HS-5 (cell line): ENCODE measurements at places on chromosomes 11 and 22.

DNA sequence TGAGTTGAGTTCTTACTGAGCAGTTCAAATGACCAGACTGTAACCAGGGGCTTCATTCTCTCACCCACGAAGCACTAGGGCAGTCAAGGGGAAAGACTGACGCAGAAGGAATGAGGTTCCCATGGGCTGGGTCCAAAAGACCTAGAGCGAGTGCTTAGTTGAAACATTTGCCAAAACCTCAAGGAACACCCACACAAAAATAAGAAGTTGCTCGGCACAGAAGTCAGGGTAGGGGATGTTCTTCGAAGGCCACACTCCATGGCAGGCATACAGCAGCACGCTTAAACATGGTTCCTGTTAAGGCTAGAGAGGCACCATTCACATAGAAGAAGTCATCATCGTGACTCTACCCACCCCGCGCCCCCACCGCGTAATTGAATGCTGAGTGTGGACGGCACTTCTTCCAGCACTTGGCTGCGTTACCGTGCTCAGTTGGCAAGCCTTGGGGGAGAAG is 52.9 kb downstream of the TIMP3 start:
- DNase-seq: no peak

DNA sequence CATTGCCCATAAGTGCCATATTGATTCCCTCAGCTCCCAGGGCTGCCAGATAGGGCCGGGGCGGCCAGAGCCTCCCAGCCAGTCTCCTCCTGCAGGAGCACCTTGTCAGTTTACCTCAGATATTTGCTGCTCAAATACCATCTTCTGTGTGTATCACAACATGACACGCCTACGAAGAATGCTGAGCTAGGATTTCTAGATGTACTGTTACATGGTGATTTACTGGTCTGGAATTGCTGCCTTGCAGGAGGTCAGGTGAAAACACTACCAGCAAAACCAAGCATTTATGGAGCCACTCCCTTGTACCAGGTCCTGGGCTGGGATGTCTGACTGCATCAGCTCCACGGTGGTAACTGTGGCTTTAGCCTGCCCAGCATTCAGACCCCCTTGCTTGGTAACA is 11.8 kb downstream of the MICAL3 start:
- DNase-seq: peak; percentile 56

GRCh38 chr11:92048415-92048814 is 176.2 kb upstream of the FAT3 start:
- DNase-seq: no peak

- no peak for DNase-seq
These were observed 1.6 kb upstream of the SYCE3 start for GRCh38 chr22:50564289-50564688.

GRCh38 chr22:38080850-38081635 is 2.9 kb downstream of the SLC16A8 start:
- peak; percentile 23 for DNase-seq

DNA sequence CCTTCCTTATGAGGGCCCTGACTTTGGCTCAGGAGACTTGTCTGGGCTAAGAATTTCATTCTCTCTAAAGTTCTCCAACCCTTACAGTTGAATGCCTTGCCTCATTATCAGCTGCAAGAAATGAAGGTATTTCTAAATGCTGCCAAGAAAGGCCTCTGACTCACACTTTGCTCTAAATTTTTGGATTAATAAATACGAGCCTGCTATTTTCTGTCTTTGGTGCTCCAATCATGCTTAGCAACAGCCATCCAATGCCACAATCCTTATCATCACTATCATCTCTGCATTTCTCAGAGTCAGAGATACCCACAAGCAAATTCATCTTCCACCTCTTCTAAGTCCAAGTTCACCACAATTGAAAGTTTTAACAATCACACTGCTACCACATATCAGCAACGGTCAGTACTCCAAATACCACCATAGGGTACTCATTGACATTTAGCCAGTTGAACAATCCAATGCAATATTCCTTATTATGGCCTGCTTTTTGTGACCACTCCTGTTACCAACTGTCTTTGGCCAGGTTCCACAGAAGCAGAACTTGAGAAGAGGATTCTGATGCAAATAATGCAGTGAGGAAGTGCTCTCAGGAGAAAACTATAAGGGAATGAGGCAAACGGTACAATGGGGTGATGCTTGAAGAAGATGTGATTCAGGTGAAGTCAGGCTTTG is 5.7 kb downstream of the PATE2 start:
- peak; percentile 16 for DNase-seq

DNA sequence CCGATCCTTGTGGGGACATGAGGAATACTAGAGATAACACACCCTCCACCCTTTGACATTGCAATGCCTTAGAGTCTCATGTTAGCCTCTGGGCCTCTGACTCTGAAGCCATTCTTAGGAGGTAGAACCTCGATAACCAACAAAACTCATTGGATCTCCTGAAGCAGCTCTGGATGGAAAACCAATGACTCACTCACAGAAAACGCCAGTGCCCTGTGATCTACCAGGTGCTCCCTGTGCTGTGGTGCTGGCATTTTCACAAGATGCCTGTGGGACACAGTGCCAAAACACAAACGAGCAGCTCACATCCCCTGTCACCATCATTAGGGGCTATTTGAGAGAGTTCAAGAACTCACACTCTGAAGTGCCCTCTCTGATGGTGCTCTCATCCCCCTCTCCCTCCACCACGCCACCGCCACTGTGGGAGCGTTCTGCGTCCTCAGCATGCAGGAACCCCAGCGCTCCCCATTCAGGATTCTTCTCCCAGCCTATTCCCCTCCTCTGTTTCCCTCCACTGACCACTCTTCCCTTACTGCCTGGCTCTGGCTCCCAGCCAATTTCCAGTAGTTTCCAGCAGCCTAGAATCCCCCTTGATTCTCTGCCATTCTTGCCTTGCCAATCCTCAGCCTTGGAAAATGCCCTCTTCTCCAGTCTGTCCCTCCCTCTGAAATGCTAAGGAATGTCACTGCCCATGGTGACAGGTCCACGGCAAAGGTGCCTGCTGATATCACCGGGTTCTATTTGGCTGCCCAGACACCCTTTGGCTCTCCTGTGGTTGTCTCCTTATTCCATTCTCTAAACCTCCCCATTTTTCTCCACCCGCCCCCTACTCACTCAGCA is 4.7 kb upstream of the POLD4 start:
- no peak for DNase-seq

DNA sequence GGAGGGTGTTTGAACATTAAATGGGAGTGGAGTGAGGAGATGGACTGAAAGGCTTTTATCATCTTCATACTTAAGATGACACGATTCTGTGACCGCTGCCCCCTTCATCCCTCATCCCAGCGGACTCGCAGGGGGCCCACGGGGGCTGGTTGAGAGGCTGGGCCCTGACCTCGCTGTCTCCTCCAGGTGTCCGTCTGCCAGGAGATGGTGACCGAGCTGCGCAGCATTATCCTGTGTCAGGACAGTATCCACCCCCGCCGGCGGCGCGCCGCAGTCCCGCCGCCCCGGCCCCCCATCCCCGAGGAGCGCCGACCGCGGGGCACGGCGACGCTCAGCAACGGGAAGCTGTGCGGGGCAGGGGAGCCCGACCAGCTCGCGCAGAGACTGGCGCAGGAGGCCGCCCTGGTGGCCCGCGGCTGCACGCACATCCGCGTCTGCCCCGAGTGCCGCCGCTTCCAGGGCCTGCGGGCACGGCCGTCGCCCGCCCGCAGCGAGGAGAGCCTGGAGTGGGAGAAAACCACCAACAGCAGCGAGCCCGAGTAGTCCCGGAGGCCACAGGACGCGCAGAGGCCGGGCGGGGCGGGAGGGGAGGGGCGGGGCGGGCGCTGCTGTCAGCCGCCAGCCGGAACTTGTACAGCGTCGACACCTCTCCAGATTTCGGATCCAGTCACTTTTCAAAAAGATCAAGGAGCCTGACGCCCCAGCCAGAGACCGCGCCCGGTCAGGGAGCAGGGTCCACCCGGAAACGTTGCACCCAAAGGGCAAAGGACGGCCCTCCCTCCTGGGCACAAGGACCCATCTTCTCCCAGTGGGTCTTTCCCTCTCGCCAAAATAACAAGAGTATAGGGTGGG is 38.0 kb upstream of the TBCEL start:
- DNase-seq: no peak

DNA sequence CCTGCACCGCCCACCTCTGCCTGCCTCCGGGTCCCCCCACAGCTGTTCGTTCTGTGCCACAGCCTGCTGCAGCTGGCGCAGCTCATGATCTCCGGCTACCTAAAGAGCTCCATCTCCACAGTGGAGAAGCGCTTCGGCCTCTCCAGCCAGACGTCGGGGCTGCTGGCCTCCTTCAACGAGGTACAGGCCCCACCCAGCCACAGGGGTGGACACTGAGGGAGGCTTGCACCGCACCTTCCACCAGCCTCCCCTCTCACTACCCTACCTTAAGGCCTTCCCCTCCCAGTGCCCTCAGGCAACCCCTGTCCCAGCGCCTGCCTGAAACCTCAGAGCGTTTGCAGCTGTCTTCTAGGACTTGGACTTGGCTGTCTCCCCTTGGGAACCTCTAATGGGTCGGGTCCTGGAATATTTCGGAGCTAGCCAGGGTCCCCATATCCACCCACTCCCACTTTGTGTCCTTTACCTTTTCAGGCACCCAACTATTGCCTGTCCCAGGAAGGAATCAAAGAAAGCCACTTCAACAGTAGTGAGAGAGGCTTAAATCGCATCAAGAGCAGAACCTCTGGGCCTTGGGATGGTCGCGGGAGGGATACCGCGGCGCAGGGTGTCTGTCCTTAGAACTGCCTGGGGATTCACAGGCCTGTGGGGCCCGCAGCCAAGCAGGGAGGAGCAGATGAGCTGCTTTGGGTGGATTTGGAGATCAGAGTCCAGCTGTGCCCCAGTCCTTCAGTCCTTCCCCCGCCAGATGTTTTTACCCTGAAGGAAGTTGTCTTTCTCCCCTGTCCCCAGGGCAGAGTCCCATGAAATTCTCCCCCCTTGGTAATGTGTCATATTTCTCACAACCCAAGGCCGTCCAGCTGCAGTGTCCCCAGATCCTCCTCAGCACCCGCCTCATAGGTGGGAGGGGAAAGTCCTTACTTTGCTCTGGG is 13.3 kb downstream of the SLCO2B1 start:
- no peak for DNase-seq

GRCh38 chr22:35727436-35727835 is 9.8 kb downstream of the APOL5 start:
- DNase-seq: no peak

DNA sequence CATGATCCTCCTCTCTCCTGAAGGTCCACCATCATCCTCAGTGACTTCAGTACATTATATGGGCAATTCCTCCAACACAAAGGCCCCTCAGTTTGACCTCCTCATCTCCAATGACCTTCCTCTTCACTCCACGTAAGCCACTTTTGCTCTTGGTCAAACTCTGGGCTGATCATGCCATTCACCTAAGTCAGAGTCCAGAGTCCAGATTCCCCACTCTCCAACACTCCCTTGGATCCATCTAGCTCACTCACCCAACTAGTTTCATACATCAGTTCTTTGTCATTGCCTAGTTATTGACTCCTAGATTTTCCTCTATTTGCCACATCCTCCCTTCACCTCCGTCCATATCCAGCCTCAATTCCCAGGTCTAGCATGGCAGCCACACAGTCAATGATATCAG is 30.5 kb upstream of the TTC12 start:
- DNase-seq: no peak
